ENCODE measurements at places on chromosomes 11 and 22.

DNA sequence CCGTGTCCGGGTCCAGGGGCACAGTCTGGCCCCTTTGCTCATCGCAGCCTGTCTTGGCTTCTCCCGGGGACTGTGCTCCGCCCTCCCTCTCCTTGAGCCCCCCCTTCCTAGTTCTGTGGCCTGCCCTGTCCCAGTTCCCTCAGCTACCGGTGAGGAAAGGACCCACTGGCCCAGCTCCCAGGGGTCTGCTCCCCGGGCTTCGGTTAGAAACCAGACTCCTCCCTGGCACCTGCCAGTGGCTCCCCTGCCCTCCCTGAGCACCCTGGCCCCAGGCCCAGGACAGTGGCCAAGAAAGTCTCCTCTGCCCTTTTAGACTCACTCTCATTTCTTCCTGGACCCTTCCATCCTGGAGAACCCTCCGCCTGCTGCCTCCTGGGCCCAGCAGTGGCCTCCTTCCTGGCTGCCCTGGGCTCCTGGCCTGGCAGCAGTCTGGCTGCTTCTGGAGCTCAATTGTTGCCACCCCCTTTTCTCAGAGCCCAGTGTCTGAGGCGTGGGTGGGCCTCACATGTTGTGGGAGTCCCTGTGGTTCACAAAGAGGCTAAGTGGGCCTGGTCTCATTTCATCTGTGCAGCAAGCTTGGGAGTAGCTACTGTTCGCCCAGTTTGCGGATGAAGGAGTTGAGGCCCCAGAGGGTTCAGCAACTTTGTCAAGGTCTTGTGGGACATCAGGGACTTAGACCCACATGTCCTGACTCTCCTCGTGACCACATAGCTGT, 12.6 kb downstream of the PRDM11 start:
- no peak for DNase-seq

- DNase-seq = no peak
Observed at GRCh38 chr11:129374081-129374992, 1.3 kb upstream of the BARX2 start.

GRCh38 chr11:26841818-26842473, 120.1 kb upstream of the SLC5A12 start:
- no peak for DNase-seq

- no peak for DNase-seq
Observed at GRCh38 chr22:47232753-47233152, 470.3 kb downstream of the TBC1D22A start.

- no peak for DNase-seq
Observed at GRCh38 chr22:23840026-23840425, 1.2 kb upstream of the DERL3 start.

DNA sequence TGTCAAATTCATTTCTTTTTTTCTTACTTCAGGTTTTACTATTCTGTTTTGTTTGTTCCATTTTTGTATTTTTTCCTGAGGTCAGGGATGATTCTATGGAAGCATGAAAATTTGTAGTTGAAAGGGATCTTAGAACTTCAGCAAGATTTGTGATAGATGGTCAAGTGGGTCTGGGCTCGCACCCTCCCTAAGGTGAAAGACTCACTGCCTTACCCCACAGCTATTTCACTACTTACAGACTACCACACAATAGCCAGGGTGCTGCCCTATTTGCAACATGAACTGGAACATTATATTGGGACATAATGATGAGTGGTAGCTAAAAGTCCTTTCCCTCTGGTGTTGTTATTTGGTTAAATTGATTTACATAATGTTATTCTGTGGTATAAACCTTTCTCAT, 62.6 kb downstream of the MAML2 start:
- no peak for DNase-seq
